ENCODE measurements at places on chromosomes 12 and 14.

DNA sequence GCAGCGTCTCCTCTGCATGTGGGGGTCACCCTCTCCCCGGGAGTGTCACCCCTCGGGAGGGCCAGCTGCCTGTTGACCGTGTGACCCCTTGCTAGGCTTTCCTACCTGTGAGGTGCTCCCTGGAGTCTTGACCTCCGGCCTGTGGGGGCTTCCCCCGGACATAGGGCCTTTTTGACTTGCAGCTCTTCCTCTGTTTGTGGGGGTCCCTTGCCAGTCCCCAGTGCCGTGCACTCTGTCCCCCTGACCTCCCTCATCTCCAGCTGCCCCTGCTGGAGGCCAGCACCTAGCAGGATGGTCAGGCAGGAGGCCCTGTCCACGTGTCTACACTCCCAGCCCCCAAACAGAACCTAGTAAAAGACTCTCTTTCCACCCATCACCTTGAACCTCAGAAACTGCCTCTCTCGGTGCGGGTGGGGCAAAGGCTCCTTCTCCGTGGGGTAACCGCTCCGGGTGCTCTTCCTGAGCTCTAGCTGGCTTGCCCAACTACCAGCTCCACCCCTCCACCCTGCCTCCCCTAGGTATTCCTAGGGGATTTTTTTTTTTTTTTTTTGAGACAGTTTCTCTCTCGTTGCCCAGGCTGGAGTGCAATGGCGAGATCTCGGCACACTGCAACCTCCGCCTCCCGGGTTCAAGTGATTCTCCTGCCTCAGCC lies 810 bp downstream of the AACS start:
- no peak for DNase-seq

GRCh38 chr14:50801706-50802105 lies 29.3 kb downstream of the NIN start:
- DNase-seq: no peak

GRCh38 chr12:124315372-124316044 lies 20.6 kb downstream of the RFLNA start:
- no peak for DNase-seq

GRCh38 chr12:1575408-1576401 lies 18.7 kb downstream of the FBXL14 start:
- no peak for DNase-seq

Data from CMK (cell line).